ENCODE measurements at places on chromosomes 3 and 15. TPM values are rescaled to one million over a fixed set of nuclear protein-coding genes. Genes with fewer than 3 reads are reported as not detected.

Gene CASR
- total RNA-seq: not detected

Gene SCN11A
- total RNA-seq: not detected

Gene PIF1
- 43.9 TPM for total RNA-seq

Gene ZMYND10
- total RNA-seq: 1.3 TPM

Gene MKRN3
- 6.5 TPM for total RNA-seq

Gene CADM2
- not detected for total RNA-seq

Gene RBPMS2
- total RNA-seq: not detected

Gene PCCB
- total RNA-seq: 45.0 TPM

Gene GOLGA8J
- not detected for total RNA-seq

Gene KNG1
- not detected for total RNA-seq

Gene STRIT1
- not detected for total RNA-seq

Gene SLC35G2
- total RNA-seq: 17.4 TPM

Gene ADIPOQ
- total RNA-seq: not detected

Gene CLDN18
- total RNA-seq: not detected

Gene PSMA4
- total RNA-seq: 237 TPM

Gene CHL1
- total RNA-seq: not detected

Gene EPHB3
- total RNA-seq: 4.2 TPM

Gene LEKR1
- 1.5 TPM for total RNA-seq

Gene RAD51
- 14.0 TPM for total RNA-seq

Gene GCSAM
- total RNA-seq: not detected

Gene CCDC54
- total RNA-seq: not detected

Gene IL17RE
- total RNA-seq: 1.1 TPM

Gene COL8A1
- 102 TPM for total RNA-seq

Gene GOLGA8K
- 0.13 TPM for total RNA-seq

Data from LHCN-M2 (cell line).